ENCODE measurements at places on chromosomes 1 and 21.

DNA sequence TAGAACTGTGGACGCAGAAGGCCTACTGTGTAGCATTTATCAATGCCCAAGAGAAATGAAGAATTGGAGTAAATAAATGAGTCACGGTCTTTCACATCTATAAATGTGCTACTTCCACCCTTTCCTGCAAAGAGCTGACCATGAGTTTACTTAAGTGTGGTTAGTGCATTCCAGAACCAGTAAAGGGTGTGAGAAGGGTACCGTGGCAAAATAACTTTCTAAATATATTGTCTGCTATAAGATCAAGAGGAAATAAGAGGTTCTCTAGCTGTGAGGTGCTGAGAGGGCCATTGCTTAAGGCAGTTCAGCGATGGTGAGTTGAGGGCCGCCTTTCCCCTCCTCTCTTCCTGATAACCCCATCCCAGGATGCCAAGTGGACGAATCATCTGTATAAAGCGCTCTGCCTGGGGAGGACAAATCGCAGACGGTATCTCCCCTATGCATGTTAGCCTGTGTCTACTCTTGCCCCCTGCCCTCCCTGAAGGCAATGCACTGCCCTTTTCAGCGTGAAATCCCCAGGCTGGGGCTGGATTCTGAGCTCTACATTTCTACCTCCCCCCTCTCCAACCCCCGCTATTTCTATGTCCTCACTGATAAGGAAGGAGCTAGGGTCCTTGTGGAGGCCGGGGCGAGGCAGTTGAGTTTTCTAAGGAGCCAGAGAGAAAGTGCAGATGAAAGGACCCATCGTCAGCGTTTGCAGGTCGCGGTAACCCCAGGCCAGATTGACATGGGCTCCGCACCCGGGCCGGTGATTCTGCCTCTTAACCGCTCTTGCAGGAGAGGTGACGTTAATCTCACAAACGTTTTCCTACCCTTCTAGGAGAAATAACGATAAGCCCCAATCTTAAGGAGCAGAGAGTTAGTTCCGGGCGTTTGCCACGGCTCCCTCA lies 1.5 kb upstream of the NCAM2 start:
- DNase-seq, result no peak

- no peak for DNase-seq
These were observed 14.4 kb upstream of the CPLANE2 start for GRCh38 chr1:16251381-16251780.

DNA sequence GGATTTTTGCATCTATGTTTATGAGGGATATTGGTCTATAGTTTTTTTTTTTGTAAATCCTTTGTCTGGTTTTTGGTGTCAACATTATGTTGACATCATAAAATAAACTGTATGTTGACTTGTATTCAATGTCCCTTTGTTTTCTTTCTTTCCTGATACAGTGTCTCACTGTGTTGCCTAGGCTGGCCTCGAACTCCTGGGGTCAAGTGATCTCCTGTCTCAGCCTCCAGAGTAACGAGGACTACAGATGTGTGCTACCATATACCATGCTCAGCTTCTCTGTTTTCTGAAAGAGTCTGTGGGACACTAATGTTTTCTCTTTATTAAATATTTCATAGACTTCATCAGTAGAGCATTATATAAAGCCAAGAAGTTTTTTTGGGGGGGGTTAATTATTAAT lies 18.3 kb downstream of the MAN1C1 start:
- no peak for DNase-seq

DNA sequence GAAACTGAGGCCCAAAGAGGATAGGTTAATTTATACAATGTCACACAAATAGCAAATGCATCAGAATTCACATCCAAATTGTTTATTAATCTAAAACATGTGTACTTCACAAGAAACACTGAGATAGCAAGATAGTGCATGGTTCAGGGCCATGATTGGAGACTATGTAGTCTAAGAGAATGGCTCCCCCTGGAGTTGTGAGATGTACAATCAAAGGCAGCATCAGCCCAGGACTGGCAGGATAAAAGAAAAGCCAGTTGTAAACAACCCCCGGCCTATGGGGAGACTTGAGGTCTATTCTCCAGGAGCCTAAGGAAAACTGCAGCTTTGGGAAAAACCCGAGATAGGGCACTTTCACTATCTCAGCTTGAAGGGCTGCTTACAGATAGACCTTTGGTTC lies 511.0 kb downstream of the OMA1 start:
- no peak for DNase-seq

GRCh38 chr1:101257500-101258325 lies 20.9 kb downstream of the S1PR1 start:
- peak; percentile 78 for DNase-seq
